ENCODE measurements at places on chromosomes 2 and 18. TPM values are rescaled to one million over a fixed set of nuclear protein-coding genes. Genes with fewer than 3 reads are reported as not detected.

RGPD4 gene
- 0.40 TPM for total RNA-seq

ABCG5 gene
- not detected for total RNA-seq

FSHR gene
- total RNA-seq, result not detected

ARMC9 gene
- total RNA-seq, result 15.4 TPM

IKZF2 gene
- 22.1 TPM for total RNA-seq

KCNG2 gene
- total RNA-seq, result 0.22 TPM

UGT1A3 gene
- not detected for total RNA-seq

RSAD2 gene
- 7.5 TPM for total RNA-seq

TTC32 gene
- 18.8 TPM for total RNA-seq

OR6B2 gene
- total RNA-seq, result 5.1 TPM

FRZB gene
- 17.1 TPM for total RNA-seq

HOXD13 gene
- not detected for total RNA-seq

COL3A1 gene
- 191 TPM for total RNA-seq

COL4A4 gene
- 7.4 TPM for total RNA-seq

PLCL1 gene
- total RNA-seq, result 6.7 TPM

TMBIM1 gene
- 211 TPM for total RNA-seq

CPS1 gene
- 6.9 TPM for total RNA-seq

AFG3L2 gene
- total RNA-seq, result 38.8 TPM

WDR33 gene
- total RNA-seq, result 60.9 TPM

ANKRD62 gene
- not detected for total RNA-seq

CD8A gene
- 2.6 TPM for total RNA-seq

YIPF4 gene
- 72.0 TPM for total RNA-seq

PPP4R3B gene
- total RNA-seq, result 64.6 TPM

KHK gene
- 7.1 TPM for total RNA-seq

DSEL gene
- total RNA-seq, result 9.9 TPM

GYPC gene
- 89.2 TPM for total RNA-seq

CDH2 gene
- total RNA-seq, result 11.1 TPM

RBM45 gene
- total RNA-seq, result 14.7 TPM

RNF144A gene
- total RNA-seq, result 42.5 TPM

PER2 gene
- total RNA-seq, result 24.7 TPM

CRYGC gene
- total RNA-seq, result not detected

LYG1 gene
- total RNA-seq, result 2.1 TPM

CLEC4F gene
- total RNA-seq, result 1.7 TPM

CEP76 gene
- total RNA-seq, result 5.4 TPM

PLEK gene
- total RNA-seq, result 21.0 TPM

CAPN14 gene
- total RNA-seq, result 0.36 TPM

PLGLB1 gene
- total RNA-seq, result 8.9 TPM
